ENCODE measurements at places on chromosomes 5 and 9. TPM values are rescaled to one million over a fixed set of nuclear protein-coding genes. Genes with fewer than 3 reads are reported as not detected.

DNA sequence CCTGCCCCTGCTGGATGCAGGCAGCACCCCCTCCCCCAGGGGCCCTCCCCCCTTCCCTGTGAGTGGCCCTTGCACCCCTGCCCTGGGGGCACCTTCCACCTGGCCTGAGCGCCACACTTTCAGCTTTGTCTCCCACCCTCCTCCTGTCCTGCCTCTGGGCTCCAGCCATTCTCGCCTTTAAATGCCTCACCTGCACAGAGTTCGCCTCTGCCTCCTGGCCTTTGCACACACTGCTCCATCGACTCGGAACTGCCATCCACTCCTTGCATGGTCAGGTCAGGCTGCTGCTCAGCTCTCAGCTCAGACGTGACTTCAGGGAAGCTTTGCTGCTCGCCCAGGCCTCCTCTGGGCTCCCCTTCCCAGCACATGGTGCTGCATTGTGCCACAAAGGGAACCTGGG lies 10.2 kb downstream of the FAM163B start:
- H3K27ac ChIP-seq = no peak overlapping the region
- no peaks in the 10 kb centered on the region for H3K27me3 ChIP-seq
- no peaks in the 10 kb centered on the region for H3K36me3 ChIP-seq
- H3K4me3 ChIP-seq = no peak overlapping the region
- no peak for DNase-seq
- H3K4me1 ChIP-seq = no peaks in the 10 kb centered on the region

DNA sequence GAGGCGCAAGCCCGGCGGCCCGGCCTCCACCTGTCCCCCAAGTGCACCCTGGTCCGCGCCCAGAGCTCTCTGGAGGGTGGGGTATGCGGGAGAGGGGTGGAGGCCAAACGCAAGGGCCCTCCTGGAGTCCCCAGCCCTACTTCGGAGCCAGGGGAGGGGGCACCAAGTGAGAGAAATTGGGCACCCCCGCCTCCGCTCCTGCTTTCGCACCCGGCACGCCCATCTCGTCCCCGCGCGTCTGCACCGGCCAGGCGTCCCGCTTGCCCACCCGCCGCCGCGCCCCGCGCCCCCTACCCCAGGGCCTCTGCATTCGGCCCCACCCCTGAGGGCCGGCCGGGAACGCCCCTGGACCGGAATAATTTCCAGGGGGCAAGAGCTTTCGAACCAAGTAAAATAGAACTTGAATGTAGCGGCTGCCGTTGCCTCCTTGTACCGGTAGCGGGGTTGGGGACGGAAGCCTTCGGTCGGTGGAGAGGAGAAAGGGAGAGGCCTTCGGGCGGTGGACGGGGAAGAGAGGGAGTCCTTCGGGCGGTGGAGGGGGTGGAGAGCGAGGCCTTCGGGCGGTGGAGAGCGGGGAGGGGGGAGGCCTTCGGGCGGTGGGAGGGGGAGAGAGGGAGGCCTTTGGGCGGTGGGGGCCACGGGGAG lies 694 bp upstream of the PHPT1 start:
- H3K4me3 ChIP-seq = peak overlapping the region; percentile 85
- peaks cover 37% of the 10 kb centered on the region for H3K27me3 ChIP-seq
- peaks cover 77% of the 10 kb centered on the region for H3K4me1 ChIP-seq
- peaks cover 12% of the 10 kb centered on the region for H3K36me3 ChIP-seq
- H3K27ac ChIP-seq = peak overlapping the region; percentile 92

DNA sequence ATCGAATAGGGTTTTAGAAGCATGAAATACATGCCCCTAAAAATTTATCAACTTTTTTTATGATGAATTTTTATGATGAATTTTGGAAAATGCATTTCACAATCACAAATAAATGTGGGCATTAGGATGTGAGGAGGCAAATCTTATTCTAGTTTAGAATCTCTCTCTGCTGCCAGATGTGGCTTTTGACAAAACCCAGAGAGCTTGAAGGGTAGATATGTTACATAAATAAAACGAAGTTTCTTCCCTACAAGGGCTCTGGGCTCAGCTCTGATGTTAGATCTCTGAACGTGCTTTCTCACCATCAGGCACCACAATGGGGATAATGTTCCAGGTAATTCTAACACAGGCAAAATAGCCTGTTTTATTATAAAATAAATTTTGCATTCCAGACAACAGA lies 102.3 kb upstream of the ADAMTSL1 start:
- H3K4me1 ChIP-seq = no peaks in the 10 kb centered on the region
- H3K36me3 ChIP-seq = no peaks in the 10 kb centered on the region
- no peak overlapping the region for H3K4me3 ChIP-seq
- H3K27me3 ChIP-seq = no peaks in the 10 kb centered on the region
- DNase-seq = no peak

GRCh38 chr9:93093127-93093876 lies 2.7 kb upstream of the CARD19 start:
- H3K36me3 ChIP-seq = no peaks in the 10 kb centered on the region
- H3K4me1 ChIP-seq = peaks cover 23% of the 10 kb centered on the region
- no peaks in the 10 kb centered on the region for H3K27me3 ChIP-seq
- no peak overlapping the region for H3K4me3 ChIP-seq
- peak overlapping the region; percentile 97 for H3K27ac ChIP-seq

DNA sequence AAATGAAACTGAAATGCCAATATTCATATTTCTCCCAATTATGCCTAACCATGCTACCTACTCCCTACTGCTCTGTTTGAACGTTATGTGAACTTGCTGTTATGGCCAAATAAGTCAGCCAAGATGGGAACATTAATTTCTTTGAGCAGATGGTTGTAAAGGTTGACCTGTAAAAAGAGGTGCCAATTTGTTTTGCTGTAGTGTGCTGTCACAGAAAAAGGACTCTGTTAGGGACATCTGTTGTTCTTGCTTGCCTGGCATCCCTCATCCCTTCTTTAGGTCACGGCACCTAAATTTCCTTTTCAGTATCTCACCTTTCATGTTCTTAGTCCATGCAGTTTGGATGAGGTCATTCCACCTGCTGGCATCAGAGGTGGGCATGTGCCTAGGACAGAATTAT lies 35.4 kb downstream of the GDNF start:
- no peaks in the 10 kb centered on the region for H3K4me1 ChIP-seq
- no peak overlapping the region for H3K27ac ChIP-seq
- DNase-seq = no peak
- no peaks in the 10 kb centered on the region for H3K27me3 ChIP-seq
- no peaks in the 10 kb centered on the region for H3K36me3 ChIP-seq
- H3K4me3 ChIP-seq = no peak overlapping the region

GRCh38 chr5:173972607-173972924 lies 16.4 kb upstream of the C5orf47 start:
- DNase-seq = no peak
- H3K36me3 ChIP-seq = no peaks in the 10 kb centered on the region
- peak overlapping the region; percentile 54 for H3K27ac ChIP-seq

GRCh38 chr9:122223435-122223834 lies 5.3 kb downstream of the LHX6 start:
- no peak overlapping the region for H3K4me3 ChIP-seq
- H3K27me3 ChIP-seq = peaks cover 47% of the 10 kb centered on the region
- DNase-seq = no peak
- H3K4me1 ChIP-seq = peaks cover 64% of the 10 kb centered on the region

GRCh38 chr9:96048104-96048955 lies 172.8 kb downstream of the ERCC6L2 start:
- no peaks in the 10 kb centered on the region for H3K36me3 ChIP-seq
- no peaks in the 10 kb centered on the region for H3K27me3 ChIP-seq
- H3K27ac ChIP-seq = peak overlapping the region; percentile 90
- peak; percentile 86 for DNase-seq

- H3K36me3 ChIP-seq = no peaks in the 10 kb centered on the region
- DNase-seq = no peak
- no peaks in the 10 kb centered on the region for H3K27me3 ChIP-seq
- no peak overlapping the region for H3K4me3 ChIP-seq
Observed at GRCh38 chr5:164203581-164204225, 698.3 kb downstream of the MAT2B start.

DNA sequence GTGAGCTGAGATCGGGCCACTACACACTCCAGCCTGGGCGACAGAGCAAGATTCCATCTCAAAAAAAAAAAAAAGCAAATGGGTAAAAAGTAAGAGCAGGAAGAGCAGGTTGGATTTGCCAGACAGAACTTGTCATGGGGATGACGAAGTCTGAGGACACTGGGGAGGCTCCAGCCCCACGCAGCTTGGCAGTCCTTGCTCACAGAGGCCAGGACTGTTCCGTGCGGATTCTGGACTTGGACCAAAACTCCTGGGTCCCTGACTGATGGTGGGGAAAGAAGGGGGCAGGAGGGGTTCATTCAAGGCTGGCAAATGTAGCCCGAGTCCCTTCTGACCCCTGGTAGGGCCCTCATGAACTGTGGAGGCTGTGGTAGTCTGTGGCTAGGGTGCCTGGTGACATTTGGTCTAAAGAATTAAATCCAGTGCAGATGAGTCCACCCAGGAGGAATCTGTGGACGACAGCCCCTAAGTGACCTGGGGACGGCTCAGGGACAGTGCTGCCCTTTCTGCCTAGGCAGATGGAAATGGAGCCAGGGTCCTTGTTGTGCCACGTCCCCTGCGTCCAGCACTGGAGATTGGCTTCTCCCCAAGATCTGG lies 3.1 kb downstream of the FGD3 start:
- H3K27ac ChIP-seq = no peak overlapping the region
- no peaks in the 10 kb centered on the region for H3K36me3 ChIP-seq
- peaks cover 21% of the 10 kb centered on the region for H3K4me1 ChIP-seq
- H3K4me3 ChIP-seq = no peak overlapping the region
- no peaks in the 10 kb centered on the region for H3K27me3 ChIP-seq

DNA sequence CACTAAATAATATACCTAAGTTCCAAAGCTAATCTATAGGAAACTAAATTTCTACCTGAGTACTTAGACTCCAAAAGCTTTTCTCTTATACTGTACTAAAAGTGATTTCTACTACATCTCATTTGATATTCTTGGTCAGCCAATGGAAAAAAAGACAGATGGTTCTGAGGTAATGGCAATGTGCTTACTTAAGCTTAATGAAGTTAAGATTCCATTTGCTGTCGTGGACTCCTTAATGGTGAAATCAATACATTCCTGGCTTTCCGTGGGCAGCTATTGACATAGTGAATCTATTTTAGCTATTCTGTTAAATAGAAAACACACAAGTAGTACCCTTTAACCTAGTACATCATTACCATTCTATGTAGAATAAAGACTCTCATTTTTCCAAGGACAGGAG lies 1825.6 kb upstream of the CDH9 start:
- H3K27ac ChIP-seq = no peak overlapping the region
- H3K36me3 ChIP-seq = no peaks in the 10 kb centered on the region
- H3K4me1 ChIP-seq = no peaks in the 10 kb centered on the region
- H3K4me3 ChIP-seq = no peak overlapping the region
- DNase-seq = peak; percentile 12
- H3K27me3 ChIP-seq = no peaks in the 10 kb centered on the region

GRCh38 chr9:129761901-129762369 lies 9.1 kb upstream of the PTGES start:
- peak; percentile 71 for DNase-seq
- H3K36me3 ChIP-seq = no peaks in the 10 kb centered on the region
- H3K27ac ChIP-seq = peak overlapping the region; percentile 77

DNA sequence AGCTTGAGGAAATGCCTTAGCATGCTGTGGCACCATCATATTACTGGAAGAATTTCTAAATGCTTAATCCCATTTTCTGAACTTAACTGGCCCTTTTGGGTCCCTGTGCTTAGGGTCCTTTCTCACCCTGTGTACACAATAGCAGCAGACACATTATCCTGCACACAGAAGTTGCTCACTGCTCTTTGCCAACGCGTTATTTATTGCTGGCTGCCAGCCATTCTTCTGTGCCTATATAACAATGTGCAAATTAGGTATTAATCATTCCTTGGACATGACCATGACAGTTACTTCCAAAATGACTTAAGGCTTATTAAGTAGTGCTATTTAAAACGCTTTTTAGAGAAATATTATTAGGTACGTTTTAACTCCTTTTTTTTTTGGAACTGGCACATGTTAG lies 134.7 kb downstream of the FBN2 start:
- DNase-seq = no peak
- H3K4me3 ChIP-seq = no peak overlapping the region
- no peaks in the 10 kb centered on the region for H3K27me3 ChIP-seq
- H3K4me1 ChIP-seq = no peaks in the 10 kb centered on the region
- no peaks in the 10 kb centered on the region for H3K36me3 ChIP-seq

DNA sequence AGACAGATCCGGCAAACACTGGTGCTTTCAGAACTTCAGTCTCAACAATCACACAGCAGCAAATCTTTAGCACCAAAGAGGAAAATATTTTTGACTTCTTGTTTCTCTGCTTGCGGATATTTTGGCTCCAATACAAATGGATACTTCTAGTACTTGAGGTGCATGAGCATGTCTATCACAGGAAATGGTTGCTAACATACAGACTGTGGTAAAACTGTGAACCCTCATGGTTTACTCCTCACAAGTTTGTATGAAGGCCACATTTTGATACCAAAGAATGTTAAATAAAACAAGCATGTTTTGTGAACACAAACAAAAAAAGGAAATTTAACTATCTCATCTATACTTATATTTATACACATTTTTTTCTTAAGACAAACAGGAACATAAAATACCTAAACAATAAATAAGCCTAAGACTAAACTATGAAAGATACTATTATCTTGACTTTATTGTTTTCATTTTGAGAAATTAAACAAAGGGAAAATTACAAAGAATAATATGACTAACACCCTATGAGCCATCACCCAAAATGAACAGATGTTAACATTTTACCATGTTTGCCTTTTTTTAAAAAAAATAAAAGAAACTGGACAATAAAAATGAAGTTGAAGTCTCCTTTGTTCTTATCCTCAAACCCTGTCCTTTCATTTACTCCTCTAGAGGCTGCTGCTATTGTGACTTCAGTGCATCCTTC lies 135.0 kb upstream of the LHFPL2 start:
- H3K27me3 ChIP-seq = no peaks in the 10 kb centered on the region
- no peaks in the 10 kb centered on the region for H3K4me1 ChIP-seq
- no peak overlapping the region for H3K4me3 ChIP-seq
- peaks cover 12% of the 10 kb centered on the region for H3K36me3 ChIP-seq
- DNase-seq = no peak

DNA sequence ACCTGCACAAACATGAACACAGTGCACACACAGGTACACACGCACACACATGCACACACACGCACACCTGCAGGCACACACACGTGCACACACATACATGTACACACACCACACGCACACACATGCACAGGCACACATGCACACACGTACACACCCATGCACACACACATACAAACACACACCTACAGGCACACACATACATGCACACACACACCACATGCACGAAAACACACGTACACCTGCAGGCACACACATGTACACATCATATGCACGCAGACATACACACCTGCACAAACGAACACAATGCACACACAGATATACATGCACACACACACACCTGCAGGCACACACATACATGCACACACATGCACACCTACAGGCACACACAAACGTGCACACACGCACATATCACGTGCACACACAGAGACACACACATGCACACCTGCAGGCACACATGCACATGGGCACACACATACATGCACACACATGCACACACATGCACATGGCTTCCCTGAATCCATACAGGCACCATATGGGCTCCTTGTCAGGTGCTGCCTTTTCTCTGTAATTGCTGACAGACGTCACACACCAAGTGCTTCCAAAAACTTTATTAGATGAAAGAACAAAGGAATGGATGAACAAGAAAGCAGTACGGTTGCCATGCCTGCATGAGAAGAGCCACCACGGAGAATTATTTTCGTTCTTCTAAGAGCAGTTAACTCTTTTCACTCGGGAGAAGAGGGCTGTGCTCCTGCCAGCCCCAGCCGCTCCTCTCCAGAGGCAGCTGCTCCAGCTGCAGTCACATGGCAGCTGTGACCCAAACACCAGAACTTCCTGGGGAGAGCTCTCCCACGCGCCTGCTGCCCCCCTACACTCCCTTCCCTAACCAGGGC lies 57.2 kb downstream of the EXD3 start:
- H3K4me3 ChIP-seq = no peak overlapping the region
- H3K4me1 ChIP-seq = peaks cover 10% of the 10 kb centered on the region
- no peak overlapping the region for H3K27ac ChIP-seq
- DNase-seq = no peak

STK10 gene
- 6.9 TPM for polyA plus RNA-seq

NSG2 gene
- 0.75 TPM for polyA plus RNA-seq

ANP32B gene
- 267 TPM for polyA plus RNA-seq

CCNI2 gene
- 0.46 TPM for polyA plus RNA-seq

PLPP7 gene
- polyA plus RNA-seq = 1.7 TPM

OTP gene
- not detected for polyA plus RNA-seq
